ENCODE measurements at places on chromosomes 12 and 14.
A peak's percentile ranks its signal among the peaks of the same experiment; 100 is the strongest.

- no peak for DNase-seq
Observed at GRCh38 chr14:100065942-100066574, 836 bp downstream of the EVL start.

DNA sequence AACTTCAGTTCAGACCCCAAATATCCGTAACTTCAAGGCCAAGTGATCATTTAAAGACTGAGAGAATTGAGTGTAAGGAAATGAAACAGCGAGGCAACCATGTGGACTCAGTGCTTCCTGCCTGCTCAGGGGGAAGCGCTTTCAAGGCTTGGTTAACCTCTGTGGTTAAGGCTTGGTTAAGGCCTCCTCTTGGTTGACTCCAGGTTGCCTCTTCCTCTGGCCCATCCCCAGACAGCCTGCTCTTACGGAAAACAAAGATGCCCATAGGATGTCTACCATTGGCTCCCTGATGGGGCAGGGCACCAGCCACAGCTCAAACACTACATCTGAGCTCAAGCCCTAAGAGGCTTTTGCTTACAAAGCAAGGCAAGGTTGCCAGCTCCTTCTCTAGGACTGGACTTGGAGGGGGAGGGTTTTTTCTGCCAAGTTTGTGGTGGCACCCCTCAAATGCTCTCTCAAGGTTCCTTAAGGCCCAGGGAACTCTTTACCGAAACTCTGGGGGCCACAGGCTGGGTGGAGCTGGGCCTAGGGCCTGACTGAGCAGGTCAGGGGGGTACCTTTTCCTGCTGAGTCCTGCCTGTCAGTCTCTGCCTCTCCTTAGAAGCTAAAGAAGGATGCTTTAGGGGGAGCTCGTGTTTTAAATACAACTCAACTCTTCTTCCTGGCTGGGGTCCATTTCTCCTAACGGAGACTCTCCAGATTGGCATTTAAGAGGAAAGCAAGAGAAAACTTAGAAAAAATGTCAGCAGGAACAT lies 13.7 kb downstream of the COL2A1 start:
- no peak for DNase-seq

GRCh38 chr12:71626768-71627167 lies 36.9 kb downstream of the ZFC3H1 start:
- no peak for DNase-seq

GRCh38 chr14:83416476-83416875 lies 1882.8 kb upstream of the SEL1L start:
- no peak for DNase-seq

DNA sequence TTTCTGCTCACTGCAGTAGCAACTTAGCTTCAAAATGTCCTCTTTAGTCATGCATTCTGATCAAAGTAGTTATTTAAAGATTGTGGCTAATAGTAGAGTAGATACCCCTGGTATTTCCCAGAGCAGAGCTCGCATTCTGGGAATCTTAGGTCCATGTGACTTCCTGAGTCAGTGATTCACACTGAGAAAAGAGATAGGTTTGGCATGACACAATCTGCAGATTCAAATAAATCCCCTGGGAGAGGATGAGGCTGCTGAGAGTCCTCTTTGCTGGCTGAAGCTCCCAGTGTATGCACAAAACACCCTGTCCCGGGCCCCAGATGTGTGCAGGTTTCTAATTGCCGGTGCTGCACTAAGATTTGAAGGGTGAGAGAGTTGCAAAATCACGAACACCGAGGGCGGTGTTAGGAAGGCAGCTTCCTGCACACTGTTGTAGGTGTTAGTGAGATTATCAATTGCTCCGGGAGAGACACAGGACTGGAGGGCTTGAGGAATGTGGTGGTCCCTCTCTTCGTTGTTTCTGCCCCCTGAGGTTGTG lies 233.2 kb downstream of the NRXN3 start:
- DNase-seq: no peak

GRCh38 chr14:101005447-101005846 lies 101.9 kb upstream of the RTL1 start:
- DNase-seq: no peak

GRCh38 chr12:26867080-26867479 lies 34.1 kb upstream of the ITPR2 start:
- no peak for DNase-seq

GRCh38 chr14:52355526-52355925 lies 41.4 kb downstream of the PTGER2 start:
- no peak for DNase-seq

DNA sequence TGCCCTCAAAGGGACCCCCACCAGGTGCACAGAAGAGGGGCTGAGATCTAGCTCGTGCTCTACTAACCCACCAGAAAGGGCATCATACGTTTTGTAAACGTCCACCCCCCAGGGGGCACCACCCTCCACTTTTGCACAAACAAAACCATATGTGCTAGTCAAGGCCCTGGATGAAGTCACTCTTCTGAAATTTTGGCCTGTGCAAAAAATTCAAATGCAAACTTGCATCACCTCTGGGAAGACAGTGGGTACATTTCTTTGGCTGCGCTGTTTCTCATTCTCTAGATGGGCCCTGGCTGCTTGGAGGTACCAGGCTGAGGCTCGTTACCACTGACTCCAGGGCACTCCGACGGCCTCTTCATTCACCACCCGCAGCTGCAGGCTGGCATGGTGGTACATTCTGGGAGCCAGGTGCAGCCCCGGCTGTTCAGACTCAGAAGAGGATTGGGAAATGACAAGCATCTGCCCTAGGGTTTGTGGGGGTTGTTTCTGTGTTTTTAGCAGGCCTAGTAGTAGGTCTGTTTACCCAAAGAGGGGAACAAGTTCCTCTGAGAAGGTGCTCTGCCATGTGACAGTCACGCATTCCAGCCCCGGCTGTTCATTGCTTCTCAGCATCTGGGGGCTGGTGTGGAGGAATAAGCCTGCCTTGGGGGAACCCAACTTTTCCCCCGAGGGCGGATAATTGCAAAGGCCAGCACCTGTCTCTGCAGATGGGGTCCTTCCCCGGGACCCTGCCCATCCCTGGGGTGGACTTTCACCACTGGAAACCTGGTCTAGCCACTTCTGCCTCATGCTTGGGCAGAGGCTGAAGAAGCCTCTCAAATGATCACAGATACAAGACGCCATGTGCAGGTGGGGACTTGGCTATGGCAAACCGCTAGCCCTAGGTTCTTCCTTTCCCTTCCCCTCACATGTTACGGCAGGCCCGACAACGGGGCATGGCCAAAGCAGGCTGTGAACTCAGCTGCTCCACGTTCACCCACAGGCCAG lies 147.6 kb downstream of the DPF3 start:
- no peak for DNase-seq

DNA sequence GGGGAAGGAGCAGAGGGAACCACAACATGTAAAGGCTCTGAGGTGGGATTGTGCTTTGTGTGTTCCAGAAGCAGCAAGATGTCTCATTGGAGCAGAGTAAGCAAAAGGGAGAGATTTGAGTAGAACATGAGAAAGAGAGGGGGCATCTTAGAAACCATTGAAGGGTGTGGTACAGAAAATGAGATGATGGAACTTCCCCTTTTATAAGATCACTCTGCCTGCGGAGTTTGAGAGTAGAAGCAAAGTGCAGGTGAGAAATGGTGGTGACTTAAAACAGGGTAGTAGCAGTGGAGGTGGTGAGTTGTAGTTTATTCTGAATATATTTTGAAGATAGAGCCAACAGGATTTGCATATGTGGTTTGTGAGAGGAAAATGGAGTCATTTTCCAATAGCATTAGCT lies 56.0 kb downstream of the FBXO34 start:
- no peak for DNase-seq

DNA sequence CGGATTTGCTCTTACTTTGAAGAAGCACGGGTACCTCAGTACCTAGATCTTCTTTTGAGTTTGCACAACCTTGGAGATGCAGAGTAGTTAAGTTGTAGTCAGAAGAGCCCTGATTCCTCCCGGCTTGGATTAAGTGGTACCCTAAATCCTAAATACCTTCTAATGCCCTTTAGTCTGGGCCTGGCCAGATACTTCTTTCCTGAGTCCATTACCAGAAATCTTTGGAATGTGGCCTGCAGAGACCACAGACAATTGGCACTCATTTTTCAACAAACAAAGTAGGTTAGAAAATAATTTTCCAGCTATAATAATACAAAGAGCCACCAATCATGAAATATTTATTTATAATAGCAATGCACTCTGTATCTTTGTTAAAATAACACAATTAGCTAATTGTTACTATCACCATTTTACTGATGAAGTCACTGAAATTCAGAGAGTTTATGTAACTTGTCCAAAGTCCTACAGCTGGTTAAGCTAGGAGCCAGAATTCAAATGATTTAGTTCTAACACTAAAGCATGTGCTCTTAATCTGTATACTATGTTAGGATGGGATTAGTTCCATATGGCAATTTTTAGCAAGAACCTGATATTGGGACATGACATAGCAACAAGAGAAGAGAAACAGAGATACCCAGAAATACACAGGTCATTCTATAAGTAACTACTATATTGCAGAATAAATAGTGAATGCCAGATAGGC lies 132.1 kb upstream of the PDZRN4 start:
- no peak for DNase-seq

GRCh38 chr14:93520053-93520607 lies 89.4 kb downstream of the UNC79 start:
- no peak for DNase-seq

GRCh38 chr12:70772836-70773235 lies 135.6 kb upstream of the PTPRB start:
- no peak for DNase-seq

- peak; percentile 65 for DNase-seq
Observed at GRCh38 chr14:55107766-55108554, 21.1 kb upstream of the LGALS3 start.

DNA sequence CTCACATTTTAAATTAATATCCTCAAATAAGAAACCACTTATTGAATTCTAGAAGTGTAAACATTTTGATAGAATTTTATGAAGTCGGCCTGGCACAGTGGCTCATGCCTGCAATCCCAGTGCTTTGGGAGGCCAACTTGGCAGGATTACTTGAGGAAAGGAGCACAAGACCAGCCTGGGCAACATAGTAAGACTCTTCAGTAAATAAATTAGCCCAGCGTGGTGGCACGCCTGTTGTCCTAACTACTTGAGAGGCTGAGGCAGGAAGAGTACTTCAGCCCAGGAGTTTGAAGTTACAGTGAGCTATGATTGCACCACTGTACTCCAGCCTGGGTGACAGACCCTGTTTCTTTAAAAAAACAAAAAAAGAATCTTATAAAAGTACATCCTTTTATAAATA lies 8.9 kb upstream of the ZNF410 start:
- DNase-seq: no peak

- no peak for DNase-seq
Observed at GRCh38 chr14:66238969-66239368, 247.2 kb upstream of the CCDC196 start.

DNA sequence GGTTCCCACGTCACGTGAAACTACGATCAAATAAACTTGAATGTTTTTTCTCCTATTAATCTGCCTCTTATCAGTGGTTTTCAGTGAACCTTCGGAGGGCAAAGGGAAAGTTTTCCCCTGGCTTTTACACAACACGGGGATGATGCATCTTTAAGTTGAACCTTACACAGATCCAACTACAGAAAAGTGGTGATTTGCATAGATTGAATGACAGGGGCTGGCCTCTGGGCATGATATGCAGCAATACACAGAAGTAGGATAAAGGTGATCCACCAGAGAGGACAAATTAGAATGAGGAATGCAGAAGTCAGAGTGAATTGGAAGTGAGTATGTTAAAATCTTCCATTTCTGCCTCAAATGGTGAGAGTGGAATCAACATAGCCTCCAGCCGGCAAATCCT lies 11.6 kb downstream of the GSG1 start:
- DNase-seq: no peak

GRCh38 chr14:64720131-64720576 lies 15.9 kb downstream of the PLEKHG3 start:
- no peak for DNase-seq

DNA sequence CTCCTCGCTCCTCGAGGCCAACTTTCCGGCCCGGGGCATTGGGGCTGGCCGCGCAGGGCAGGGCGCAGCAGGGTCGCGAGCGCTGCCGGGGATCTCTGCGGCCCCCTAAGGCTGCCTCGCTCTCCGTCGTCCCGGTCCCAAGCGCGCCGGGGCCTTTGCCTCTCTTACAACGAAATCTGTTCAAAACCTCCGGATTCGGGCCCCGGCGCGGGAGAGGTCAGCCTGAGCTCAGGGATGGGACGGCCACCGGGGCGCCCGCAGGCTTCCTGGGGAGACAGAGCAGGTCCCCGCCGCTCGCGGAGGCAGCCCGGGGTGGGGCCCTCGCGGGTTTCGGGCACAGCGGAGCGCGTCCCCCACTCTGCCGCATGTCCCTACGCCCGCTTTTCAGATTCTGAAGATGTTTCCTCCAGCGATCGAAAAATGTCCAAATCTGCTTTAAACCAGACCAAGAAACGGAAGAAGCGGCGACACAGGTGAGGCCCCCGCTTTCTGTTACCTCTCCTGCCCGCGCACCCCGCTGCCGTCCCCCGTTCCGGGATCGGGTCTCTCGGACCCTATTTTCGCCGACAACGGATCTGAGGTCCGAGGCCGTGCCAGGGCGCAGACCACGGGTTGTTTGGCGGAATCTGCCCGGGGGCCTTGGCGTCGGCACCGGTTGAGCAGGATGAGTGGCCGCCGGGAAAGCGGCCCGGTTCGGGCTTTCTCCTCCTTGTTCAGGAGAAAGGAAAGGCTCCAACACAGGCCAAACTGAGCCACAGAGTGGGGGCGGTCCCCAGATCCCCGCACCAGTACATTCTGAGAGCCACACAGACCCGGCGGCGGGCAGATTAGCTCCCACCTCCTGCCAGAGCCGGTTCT lies 1.8 kb downstream of the VSX2 start:
- DNase-seq: no peak

DNA sequence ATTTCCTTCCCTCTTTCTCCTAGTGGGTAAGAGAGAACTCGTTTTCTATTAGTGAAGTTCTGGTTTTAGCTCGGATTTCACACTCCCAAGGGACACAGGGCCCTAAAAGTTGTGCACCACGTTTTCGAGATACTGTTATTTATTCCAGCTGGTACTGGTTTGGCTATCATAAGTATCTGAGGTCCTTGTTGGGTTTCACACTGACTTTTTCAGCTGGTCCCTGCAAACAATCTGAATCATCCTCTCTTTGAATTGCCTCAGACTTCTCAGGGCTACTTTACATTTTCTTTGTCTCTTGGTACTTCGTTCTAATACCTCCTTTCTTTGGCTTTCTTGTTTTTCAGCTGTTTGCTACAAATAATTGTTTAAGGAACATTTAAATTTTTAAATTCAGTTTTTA lies 75.7 kb downstream of the SCN8A start:
- no peak for DNase-seq

DNA sequence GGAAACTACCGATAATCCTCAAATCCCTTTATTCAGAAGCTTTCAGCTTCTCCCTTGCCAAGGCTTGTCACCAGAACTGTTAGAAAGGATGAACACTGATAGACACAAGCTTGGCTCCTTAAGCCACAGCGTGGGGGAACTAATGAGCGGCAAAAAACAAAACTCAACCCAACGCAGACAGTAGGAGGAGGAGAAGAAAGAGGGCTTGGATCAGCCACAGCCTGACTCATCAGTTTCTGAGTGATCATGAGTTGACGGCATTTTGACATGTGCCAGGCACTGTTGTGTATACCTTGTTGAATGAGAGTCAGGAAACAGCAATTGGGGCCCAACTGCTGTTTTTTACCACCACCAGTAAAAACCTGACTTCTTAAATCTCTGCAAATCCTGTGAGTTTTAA lies 23.7 kb downstream of the PLXNC1 start:
- no peak for DNase-seq

DNA sequence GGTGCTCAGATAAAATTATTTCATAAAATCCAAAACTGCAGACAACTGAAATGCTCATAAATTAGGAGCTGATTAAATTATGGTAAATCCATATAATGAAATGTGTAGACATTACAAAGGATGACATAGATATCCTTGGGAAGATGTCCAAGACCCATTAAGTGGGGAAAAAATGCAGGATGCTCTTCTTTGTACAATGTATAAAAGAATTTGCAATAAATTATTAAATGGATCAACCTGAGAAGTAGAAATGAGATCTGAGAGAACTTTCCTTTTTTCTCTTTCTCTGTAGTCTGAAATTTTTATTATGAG lies 336.4 kb upstream of the E2F7 start:
- DNase-seq: no peak
